NCI-H1105 treated with DMSO at 0.1 percent for 48 hours (cell line): ENCODE measurements at places on chromosomes 6 and 20.

DNA sequence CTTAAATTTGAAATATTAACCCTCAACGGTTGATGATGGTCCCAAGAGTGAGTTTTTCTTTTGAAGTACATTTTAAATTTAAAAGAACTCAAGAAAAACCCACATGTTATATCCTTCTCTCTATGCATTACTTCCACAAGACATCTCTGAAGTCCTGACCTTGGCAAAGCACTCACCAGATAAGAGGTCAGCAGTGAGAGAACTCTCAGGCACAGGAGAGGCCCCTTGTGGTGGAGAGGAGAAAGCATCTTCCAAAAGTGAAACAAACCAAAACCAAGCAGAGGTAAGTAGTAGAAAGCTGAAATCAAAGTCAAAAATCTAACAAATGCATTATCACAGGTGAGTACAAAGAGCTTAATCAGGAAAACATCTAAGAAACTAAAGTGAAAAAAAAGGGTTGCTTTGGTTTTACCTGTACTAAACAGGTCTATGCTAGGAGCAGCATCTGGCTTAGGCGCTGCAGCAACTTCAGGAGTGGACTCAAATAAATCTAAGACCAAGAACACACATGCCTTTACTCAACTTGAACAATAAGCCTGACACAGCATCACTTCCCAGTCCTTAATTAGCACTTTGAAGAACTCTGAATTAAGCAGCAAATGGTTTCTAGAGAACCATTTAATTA, 80.5 kb downstream of the PRSS35 start:
- no peak for DNase-seq

- no peak for DNase-seq
These were observed 379.0 kb upstream of the FLRT3 start for GRCh38 chr20:14716351-14716801.

- DNase-seq, result no peak
These were observed 74.0 kb downstream of the SOBP start for GRCh38 chr6:107563694-107564588.

DNA sequence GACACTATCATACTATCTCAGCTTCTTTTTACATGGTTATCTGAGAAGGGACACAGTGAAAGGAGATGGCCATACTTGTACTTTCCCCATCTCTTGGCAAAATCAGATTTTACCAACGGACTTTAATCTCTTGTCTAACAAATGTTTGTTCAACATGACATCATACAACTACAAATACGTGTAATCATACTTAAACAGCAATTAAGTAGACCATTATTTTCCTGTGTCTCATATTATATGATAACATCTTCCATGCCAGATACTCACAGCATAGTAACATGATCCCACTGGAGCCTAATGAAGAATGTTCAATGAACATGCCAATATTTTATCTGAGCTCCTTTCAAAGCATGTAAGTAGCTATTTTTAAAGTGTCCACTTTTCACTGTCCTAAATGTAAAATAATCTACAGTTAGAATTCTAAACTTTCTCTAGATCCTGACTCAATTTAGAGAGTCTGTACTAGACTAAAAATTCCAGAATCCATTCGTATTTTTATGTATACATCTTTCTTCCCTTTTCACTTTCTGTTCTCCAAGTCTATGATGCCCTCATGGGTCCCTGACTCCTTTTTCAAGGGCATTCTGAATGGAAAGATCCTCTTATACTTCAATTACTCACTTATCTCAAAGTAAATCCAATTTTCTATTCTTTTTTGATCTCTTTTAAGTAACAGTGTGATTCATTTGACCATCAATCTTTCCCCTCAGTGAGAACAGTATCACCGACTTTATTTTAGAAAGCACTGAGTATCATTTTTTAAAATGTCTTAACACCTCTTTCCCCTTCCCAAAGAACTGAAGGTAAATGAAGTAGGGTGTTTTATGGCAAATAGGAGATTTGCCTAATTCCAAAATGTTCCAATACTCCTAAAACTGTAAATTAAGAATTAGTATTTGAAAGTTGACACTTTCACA, 133.5 kb downstream of the CDK19 start:
- peak; percentile 65 for DNase-seq

GRCh38 chr20:54623991-54624569, 148.7 kb downstream of the DOK5 start:
- no peak for DNase-seq

DNA sequence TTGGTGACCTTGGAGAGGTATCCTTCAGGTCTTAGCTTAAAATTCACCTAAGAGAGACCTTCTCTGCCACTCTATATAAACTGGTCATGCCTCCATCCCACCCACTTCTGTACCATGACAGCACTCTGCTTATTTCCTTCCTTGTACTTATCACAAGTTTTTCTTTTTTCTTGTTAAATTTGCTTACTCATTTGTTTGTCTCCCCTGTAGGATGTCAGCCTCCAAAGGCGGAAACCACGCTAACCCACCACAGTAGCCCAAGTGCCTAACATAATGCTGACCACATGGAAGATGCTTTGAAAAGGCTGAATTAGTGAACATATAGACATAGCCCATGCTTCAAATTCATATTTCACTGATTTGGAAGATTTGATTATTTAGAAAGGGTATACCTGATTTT, 5.4 kb downstream of the BMP6 start:
- DNase-seq, result no peak

DNA sequence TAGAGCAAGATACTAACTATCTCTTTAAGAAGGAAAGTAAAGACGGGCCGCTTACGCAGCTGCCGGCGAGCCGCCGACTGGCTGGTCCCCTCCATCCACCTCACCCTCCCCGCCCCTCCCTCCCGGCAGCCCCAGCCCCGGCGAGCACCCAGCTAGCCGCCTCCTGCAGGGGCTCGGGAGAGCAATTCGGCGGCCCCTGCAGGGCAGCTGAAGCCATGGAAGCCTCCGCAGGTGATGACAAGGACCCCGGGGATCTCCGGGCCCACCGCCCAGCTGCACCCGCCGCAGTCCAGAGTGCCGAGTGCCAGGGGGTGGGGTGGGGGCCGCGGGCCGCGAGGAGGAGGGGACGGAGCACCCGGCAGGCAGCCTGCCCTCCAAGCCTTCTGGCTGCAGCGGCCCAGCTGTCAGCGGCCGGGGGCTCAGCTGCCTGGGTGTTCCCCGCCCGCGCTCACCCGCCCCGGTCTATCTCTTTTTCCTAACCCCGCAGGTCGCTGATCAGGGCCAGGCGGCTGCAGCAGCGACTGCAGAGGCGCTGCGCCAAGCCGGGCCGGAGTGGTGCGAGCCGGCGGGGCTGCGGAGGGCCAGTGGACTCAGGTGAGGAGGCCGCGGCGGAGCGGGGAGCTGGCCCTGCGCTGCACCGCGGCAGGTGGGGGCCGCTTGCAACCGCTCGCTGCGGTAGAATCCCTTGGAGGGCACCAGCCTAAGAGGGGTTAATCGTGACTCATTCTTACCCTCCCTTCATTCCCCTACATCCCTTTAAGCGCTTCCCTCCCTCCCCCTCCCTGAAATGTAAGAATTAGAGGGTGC, at the start of gene SNPH:
Gene SNPH, plus strand, starts transcription at position 128 of the 807 bp plus-strand sequence. CDS start 29,946 bp downstream, outside the sequence.
- DNase-seq, result peak; percentile 60

DNA sequence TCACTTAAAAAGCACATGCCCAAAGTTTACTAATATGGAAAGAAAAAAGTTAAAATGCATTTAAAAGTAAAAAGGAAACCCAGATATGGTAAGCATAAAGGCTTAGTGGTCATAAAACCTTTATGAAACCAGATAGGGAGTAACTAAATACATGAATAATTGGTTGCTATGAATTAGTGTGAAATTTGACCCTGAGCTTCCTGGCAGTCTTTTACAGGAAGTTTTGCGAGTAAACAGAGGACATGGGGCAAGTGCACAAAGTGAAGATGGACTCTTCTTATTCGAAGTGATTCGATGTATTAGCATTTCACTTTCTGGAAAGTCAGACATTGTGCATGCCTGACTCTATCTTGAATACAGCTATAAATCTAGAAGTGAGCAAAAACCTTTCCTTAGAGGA, 90.9 kb upstream of the MLIP start:
- peak; percentile 5 for DNase-seq

- DNase-seq, result no peak
These were observed 751.1 kb downstream of the DHX35 start for GRCh38 chr20:39713076-39713840.

DNA sequence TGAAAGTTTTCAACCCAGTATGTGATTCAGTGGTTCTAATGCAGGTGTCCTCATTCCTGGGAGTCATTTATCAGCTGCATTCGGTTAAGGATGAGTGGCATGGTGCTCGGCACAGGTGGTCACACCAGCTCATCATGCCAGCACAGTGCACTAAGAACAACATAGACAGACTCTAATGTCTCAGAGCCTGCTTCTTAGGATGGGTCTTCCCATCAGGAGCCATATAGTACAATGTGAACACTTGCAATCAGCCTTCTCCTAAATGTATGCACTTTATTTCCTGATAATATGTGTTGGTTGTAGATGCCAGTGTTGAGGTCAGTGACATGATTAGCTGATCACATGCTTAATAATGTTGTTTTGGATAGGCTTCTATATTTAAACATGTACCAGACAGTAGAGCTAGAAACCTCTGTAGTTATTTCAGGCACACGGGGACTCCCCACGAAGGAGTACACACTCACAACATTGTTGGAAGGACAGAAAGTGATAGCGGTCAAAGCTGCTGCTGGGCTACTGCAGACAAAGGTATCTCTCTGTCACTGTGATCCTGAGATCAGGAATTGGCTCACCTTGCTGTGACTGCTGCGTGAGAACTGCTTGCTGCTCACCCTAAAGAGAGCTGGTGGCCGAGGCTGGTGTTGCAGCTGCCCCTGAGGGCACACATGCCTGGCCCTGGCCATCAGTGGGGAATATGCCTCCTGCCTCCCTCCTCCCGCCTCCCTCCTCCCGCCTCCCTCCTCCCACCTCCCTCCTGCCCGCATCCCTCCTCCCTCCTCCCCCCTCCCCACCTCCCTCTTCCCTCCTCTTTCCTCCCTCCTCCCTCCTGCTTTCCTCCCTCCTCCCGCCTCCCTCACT, 195.4 kb downstream of the SMOC2 start:
- no peak for DNase-seq

DNA sequence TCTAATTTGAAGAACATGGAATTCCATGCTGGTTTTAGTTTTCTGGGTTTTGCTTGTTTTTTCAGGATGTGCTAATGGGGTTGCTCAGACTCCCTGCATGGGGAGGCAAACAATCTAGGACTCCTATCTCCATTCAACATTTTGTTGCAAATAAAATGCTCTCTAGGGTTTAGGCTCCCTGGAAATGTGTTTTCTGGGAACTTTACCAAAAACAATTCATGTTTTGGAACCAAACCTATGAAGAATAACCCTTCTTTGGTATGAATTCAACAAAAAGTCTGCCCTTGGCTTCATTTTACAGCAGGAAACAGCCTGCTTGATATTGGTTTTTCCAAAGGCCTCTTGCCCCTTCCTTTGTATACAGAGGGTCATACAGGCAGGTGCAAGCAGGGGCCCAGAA, 217.7 kb downstream of the FOXA2 start:
- DNase-seq, result no peak

DNA sequence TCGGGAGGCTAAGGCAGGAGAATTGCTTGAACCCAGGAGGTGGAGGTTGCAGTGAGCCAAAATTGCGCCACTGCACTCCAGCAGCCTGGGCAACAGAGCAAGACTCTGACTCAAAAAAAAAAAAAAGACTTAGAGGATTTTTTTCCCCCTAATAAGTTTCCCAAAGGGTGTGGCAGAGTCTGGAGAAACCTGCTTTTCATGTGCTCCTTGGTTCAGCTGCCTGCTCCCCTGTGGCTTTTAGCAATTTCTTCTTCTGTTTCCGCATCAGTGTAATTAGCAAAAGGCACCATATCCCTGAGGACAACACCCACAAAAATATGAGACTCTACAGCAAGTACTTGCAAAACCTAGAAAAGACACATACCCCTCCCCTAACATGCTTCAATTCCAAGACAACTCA, 28.6 kb upstream of the ZNF133 start:
- no peak for DNase-seq

DNA sequence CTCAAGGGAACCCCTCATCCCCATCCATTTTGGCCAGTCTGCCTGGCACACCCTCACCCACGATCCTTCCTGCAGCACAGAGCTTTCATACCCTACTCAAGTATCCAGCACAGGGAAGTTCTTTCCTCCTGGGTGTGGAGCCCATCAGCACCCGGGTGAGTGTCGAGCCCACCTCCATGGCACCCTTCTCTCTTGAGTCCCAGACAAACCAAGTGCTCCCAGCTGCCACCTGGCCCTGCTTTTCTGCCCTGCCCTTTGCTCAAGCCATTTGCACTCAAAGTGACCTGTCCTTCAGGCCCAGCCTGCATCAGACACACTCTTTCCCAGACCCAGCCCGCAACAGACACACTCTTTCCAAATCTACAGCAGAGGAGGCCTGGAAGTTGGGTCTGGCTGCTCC, 257.2 kb downstream of the DLL1 start:
- DNase-seq, result no peak

DNA sequence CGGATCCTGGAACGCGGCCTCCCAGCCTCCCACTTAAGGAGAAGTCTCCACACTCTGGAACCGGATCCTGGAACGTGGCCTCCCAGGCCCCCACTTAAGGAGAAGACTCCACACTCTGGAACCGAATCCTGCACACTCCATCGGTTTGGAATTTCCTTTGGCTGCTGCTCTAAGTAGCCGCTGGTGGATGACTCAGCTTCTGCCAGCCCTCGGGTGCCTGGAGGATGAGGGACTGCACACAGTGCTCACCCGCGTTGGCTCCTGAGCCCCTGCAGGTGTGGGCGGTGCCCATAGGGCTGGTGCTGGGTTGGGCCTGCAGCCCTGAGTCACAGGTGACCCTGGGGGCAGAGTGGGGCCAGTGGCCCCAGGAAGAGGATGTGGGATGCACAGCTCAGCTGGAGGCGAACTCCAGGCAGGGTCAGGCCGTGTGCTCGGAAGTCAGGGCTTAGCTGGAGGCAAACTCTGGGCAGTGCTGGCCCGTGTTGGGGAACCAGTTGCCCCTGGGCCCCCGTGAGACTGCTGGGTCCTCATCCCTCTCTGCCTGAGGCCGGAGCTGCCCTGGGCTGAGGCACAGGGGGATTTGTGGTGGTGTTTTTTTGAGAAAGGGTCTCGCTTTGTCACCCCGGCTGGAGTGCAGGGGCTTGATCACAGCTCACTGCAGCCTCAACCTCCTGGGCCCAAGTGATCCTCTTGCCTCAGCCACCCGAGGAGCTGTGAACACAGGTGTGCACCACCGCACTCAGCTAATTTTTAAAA, 13.9 kb upstream of the TNFRSF6B start:
- DNase-seq, result no peak

GRCh38 chr20:47262008-47262364, 94.5 kb downstream of the ZMYND8 start:
- no peak for DNase-seq

GRCh38 chr20:62219101-62219991, 732 bp downstream of the HRH3 start:
- DNase-seq, result peak; percentile 70

DNA sequence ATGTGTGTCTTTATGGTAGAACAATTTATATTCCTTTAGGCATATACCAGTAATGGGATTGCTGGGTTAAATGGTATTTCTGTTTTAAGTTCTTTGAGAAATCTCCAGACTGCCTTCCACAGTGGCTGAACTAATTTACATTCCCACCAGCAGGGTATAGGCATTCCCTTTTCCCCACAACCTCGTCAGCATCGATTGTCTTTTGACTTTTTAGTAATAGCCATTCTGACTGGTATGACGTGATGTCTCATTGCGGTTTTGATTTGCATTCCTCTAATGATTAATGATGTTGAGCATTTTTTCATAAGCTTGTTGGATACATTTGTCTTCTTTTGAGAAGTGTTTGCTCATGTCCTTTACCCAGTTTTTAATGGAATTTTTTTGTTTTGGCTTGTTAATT, 5.3 kb upstream of the TASP1 start:
- DNase-seq, result no peak

GRCh38 chr6:33880766-33881165, 77.0 kb upstream of the MLN start:
- DNase-seq, result no peak

GRCh38 chr6:168078943-168079405, at the start of gene FRMD1:
FRMD1 (minus strand) TSS chr6:168079212; CDS start chr6:168079094, 118 bp downstream.
- DNase-seq, result no peak

GRCh38 chr6:48057601-48058000, 53.4 kb downstream of the PTCHD4 start:
- DNase-seq, result no peak
